ENCODE measurements at places on chromosomes 2 and 18.

DNA sequence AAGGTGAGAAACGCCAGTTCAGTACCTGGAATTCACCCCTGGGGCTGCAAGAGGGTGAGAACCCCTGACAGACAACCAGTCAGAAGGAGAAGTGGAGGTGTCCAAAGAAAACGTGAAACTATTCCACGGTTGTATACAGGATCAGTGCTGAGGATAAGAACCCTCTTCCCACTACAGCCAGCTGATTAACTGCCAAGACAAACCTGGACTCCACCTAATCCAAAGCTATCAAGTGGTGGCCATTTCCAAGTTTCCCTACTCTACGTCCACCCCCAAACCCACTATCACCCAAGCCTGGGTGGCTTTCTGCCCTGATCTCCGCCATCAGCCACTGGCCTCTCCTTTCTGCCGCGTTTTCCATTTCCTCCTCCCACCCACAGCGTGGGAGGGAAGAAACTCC is 312.3 kb upstream of the ID2 start:
- no peak for DNase-seq

DNA sequence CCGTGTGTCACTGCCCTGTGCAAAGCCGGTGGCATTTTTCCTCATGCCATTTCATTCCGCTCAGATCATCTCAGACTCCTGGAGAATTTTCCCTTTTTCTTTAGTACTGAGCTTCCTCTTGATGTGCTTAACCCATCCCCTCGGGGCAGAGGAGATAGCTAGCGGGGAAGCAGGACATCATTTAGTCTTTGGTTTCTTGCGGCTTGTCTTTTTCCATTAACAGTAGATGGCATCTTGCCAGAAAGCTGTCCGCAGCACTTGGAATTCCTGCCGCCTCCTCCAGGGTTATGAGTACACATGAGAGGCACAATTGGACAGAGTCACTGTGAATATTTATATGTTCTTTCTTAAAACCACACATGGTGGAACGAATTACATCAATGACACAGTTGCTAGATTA is 226.6 kb downstream of the ALPK2 start:
- no peak for DNase-seq

DNA sequence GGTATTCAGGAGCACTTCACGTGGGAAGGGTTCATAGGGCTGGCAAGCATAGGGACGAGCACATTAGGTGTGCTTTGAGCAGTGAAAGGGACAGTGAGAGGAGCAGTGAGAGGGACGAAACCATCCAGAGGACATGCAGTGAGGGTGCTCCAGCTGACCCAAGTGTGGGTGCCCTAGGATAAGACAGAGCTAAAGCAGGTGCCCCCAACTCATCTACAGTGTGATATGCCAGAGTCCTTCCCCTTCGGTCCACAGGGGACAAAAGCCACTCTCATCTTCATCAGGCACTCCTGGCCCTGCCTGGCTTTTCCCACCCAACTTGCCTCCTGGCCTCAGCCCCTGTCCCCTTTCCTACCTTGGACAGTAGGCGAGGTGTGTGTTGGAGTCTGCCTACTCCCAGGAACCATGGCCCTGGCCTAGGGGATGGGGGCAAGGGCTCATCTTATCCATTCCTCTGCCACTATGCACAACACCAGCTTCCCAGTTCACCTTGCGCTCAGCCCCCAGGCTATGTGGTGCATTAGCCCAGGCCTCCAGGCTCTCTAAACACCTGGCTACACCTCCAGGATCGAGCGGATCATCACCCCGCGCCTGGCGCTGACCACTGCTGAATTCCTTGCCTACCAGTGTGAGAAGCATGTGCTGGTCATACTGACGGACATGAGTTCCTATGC is 16.1 kb upstream of the ANKRD53 start:
- no peak for DNase-seq

DNA sequence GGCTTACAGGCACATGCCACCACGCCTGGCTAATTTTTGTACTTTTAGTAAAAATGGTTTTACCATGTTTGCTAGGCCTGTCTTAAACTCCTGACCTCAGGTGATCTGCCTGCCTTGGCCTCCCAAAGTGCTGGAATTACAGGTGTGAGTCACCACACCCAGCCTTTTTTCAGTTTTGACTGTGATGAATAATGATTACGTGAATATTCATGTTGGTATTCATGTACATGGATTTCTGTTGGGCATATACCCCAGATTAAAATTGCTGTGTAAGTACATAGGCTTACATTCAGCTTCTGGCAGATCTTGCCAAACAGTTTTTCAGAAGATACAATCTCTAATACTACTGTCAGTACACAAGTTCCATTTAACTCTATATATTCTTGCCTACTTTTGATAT is 20.9 kb downstream of the SLC39A10 start:
- no peak for DNase-seq

DNA sequence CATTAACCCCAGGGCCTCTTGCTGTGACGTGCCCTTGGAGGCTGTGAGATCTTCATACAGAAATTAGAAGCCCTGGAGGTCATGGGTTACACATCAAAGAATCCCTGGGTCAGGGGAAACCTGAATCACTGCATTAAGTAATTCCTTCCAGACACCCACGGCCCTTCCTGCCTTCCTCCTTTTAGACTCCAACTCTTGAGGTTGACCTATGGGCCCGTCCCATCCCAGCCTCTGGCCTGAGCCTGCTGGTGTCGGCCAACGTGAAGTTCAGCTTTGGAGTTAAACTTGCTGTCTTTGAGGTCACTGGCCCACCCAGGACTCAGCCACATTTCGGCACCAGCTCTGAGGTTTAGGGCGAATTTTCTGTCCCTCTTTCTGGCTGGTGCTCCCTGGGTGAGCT is 198.3 kb downstream of the ACKR3 start:
- DNase-seq = no peak

DNA sequence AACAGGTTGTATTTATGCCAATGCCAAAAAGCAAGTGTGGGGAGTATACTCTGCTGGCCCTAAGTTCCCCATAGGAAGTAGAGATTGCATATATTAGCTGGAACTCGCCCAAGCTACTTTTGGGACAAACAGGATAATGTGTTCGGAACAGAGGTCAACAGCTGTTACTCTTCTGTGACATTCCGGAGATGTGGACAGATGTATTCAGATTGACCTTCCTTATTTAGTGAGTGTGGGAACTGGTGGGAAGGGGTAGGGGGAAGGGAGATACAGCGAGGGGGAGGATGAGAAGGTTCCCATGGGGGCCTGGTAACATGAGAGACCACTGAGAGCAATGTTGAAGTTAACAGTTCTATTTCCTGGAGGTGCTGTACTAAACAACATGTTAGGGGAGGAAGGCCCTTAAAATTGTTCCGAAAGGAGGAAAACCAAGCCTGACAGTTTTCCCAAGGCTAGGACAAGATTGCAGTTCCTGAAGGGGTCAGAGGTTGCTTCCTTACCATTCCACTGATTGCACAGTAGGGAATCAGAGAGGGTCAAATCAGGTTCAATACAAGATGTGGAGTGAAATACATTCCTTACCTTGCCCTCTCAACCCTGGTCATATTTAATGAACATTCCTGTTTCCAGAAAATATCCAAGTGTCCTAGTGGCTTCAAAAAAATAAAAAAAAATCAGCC is 14.3 kb upstream of the CD28 start:
- no peak for DNase-seq

DNA sequence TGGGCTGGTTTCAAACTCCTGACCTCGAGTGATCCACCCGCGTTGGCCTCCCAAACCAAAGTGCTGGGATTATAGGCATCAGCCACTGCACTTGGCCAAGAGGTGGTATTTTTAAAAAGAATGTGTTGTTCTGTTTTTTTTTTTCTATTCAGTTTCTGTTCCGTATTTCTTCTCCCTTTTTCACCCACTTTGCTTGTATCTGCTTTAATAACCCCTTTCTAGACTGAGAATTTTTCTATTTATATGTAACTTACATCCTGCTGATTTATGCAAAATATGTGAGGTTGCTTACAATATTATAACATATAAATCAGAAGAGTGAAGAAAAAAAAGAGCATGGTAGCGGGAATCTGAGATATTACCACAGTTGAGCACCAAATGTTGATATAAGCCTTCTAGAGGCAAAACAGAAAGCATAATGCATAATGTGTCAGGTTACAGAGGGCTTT is 17.2 kb upstream of the LYPD6B start:
- no peak for DNase-seq

- no peak for DNase-seq
Observed at GRCh38 chr2:66929632-66930338, 467.3 kb upstream of the ETAA1 start.

DNA sequence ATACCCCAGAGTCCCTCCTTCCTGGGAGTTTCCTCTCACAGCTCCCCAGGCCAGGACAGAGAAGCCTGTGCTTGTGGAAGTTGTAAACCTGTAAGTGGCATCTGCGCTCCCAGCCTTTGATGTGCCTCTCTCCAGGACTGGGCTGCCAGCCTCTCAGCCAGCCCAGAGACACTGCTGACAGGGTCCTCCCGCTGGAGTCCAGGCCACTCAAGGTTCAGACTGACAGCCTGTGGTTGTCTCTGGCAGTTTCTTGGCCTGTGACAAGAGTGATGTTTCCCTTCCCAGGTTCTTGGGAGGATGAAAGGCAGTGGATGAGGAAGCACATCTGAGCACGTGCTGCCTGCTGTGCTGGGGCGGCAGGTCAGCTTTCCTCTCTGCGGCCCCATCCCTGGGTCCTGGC is 3.0 kb downstream of the SLC35F6 start:
- no peak for DNase-seq

GRCh38 chr2:121293450-121294325 is 8.7 kb upstream of the TFCP2L1 start:
- no peak for DNase-seq

DNA sequence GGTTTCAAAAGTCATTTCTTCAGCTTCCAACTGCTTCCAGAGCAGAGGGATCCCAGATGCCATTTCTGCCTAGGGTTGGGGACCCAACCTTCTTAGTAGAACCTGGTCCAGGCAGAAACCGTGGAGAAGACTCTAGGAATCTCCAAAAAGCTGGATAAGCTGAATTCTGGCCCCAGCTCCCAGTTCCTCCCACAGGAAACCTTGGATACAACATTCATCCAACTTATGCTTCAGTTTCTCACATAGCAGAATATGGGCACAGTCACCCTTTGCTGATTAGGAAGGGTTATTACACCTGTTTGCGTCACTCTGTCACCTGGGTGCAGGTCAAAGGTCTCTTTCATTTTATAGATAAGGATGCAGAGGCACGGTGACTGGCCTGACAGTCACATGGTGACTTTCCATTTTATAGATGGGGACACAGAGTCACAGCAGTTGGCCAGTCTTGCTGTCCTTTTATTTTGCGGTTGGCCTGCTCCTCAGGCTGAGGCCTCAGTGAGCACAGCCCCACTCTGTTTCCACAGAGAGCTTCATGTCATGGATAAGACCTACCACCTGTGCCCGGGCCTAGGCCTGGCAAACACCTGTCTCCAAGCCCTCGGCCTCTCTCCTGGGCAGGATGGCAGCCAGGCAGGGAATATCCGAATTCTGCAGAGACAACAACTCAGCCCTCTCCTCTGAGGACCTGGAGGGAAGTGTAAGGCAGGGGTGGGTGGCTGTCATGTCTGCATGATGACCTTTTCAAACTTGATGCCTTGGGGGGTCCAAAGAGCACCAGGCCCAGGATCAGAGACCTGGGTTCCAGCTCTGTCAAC is 148.8 kb downstream of the SMAD7 start:
- no peak for DNase-seq

DNA sequence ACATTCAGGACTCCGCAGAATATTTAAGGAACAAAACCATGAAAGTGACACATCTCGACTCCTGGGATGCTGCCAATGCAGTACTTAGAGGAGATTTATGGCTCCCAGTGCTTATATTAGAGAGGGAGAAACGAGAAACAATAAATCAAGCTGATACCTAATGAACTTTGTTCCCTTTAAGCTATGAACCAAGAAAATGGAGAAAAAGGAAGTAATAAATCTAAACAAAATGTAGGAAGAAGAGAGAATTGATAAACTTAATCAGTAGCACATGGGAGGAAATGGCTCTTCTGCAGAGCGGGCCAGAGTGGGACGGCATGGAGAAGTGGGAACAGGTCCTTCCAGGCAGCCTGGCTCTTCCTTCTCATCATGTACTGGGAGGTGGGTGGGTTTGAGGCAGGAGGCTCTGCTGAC is 42.7 kb downstream of the NPPC start:
- no peak for DNase-seq

GRCh38 chr18:26309281-26309680 is 83.0 kb downstream of the TAF4B start:
- no peak for DNase-seq

DNA sequence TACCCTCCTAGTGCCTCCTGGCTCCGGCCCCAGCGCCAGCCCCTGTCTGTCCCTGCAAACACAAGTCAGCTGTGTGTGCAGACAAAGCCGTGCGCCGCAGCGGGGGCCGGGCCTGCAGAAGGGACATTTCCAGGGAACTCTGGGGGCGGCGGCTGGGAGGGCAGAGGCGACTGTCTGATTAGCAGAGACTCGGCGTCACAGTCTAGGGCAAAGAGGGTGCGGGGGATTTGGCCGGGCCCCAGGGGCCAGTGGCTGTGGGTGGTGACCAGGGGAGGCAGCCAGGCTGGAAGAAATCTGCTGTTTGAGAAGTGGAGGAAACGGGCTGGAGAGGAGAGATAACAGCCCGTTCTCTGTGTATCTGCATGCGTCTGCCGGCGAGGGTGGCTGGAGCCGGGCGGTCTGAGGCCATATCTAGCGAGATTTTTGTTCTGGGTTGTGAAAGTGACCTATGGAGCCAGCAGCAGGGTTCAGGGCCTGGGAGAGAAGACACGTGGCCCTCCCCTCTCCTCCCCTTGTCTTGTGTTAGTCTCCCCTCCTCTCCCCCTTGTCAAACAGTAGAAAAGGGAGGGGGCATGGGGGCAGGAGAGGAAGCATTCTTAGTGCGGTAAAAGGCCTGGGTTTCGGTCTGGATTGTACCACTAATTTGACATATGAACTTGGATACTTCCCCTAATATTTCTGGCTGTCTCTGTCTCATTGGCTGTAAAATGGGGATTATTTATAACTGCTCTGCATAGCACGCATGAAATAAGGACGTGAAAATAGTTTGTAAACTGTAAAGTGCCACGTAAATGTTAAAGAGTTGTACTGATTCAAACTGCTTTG is 169.4 kb downstream of the SMAD7 start:
- no peak for DNase-seq

DNA sequence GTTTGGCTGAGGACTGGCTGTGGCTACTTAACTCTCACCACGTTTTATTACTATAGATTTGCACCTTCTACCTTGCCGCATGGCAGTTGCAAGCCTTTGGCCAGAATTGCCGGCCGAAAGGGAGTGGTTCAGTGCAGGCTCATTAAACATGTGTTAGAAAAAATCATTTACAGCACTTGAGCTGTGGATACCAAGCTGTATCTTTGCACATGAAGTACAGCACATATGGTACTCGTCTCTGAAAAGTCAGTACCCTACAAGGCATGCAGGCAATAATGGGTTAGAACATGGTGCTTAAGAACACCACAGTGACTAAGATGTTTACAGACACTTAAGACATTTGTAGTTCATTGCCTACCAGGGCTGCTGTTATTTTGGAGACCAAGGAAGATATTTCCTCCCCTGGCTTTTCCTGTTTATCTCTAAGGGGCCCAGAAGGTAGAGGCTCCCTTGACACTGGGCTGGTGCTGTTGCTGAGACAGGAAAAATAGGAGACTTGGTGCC is 103.1 kb downstream of the ZNF532 start:
- no peak for DNase-seq

GRCh38 chr2:159160954-159161353 is 125.5 kb downstream of the WDSUB1 start:
- DNase-seq = no peak
